ENCODE measurements at places on chromosomes 11 and 22. TPM values are rescaled to one million over a fixed set of nuclear protein-coding genes. Genes with fewer than 3 reads are reported as not detected.

Gene CD3D
- not detected for total RNA-seq

DNA sequence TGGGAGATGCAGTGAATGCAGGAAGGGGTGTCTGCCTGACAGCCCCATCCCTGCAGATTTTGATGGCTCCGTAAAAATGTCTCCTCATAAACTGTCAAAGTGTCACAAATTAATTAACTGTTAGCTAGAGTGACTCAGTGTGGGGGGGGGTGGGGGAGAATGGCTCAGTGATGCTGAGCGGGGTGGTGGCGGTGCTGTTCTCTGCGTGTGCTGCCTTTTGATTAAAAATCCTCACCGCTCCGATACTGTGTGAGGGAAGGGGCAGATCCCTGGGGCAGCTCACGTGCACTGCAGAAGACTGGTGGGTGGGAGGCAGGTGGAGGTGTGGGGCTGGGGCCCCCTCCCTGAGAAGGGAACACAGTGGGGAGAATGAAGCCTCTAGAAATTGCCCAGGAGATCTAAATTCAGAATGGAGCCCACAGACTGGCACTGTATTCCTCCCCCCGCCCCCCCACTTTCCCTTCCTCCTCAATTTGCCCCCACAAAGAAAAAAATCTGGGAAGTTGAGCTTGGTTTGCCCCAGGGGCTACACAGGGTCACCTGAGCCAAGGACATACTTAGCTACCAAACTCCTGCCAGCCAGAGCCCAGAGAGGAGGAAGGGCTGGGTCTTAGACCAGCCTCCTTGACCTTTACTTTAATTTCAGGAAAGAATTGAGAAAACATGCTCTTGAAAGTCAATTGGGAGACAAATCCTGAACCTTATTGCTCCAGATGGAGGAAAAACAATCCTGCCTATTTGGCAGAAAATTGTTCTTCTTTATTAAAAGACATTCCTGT, 39.8 kb downstream of the DRD2 start:
- no peak for DNase-seq

- DNase-seq = no peak
These were observed 56.1 kb upstream of the TIMP3 start for GRCh38 chr22:32745251-32745995.

- DNase-seq = peak; percentile 77
These were observed 76.5 kb upstream of the ARFGAP3 start for GRCh38 chr22:42933485-42934091.

GRCh38 chr11:27771516-27771915, 71.3 kb upstream of the BDNF start:
- no peak for DNase-seq

GRCh38 chr22:16808744-16809143, 16.5 kb downstream of the XKR3 start:
- DNase-seq = no peak

Gene RFPL2
- not detected for total RNA-seq

DNA sequence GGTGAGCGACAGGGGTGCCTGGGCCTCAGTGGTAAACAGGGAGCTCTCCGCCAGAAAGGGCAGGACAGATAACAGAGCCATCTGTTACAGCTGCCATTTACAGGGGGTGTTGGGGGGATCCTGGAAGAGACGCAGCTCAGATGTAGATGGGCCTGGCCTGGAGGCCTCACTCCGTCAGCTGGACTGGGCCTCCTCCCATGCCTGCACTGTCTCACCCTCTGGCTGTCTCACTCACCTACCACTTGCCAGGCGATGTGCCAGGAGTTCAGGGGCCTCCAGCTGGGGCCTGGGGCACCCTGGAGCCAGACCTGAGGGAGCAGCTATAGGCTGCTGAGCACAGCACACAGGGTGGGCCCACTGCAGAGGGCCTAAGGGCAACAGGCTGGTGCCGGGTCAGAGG, 16.3 kb upstream of the SUSD2 start:
- DNase-seq = no peak

Gene CASP12
- not detected for total RNA-seq

Gene ARHGAP20
- total RNA-seq = 0.14 TPM

DNA sequence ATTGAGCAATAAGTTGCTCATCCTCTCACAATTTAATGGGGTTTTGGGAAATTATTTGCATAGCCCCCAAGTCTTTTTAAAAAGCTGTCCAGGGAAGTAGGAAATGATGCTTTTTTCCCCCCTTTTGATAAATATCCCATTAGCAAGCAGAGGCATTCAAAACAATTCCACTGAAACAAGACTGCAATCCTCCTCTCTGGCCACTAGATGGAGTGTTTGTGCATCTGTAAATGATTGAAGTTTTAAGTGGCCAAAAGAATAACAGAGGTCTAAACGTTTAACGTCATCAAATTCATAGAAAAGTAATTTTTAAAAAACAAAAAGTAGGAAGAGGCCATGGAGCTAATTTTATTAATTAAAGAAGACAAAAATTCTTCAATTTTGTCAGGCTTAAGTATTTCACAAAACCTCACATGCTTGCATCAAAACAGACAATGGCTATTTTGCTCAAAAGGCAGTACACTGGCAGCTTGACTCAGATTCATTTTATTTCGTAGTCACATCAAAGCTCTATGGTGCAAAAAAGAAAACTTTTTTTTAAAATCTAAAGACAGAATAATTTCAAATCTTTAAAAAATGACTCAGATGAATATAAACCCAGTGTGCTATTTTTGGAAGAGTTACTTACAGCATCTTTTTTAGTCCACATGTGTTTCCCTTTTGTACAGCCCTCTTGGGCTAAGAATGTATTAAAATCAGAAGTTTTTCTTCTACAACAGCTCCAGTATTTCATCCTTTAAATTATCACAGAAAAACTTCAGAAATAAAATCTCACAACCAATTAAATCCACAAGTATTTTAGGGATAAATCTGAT, 17.8 kb downstream of the CHORDC1 start:
- DNase-seq = no peak

DNA sequence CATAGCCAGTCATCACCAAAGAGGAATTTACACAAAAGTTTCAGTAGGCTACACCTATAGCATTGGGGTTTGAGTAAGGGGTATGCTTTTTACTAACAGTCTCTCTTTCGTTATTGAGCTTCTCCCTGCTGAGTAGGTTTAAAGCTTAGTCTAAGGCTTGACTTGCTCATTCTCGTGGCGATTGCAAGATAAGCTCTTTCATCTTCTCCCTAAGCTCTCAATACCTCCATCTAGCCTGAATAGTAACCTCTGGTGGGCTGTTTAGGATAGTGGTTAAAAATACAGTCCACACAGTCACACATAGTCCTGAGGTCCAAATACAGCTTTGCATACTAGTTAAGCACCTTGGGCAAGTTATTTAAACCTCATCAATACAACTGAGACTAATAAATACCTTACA, 65.6 kb downstream of the IMMP1L start:
- DNase-seq = no peak

GRCh38 chr22:31646186-31647019, 15.6 kb downstream of the PISD start:
- DNase-seq = peak; percentile 99
